HepG2 (cell line): ENCODE measurements at places on chromosomes 2 and 18.

DNA sequence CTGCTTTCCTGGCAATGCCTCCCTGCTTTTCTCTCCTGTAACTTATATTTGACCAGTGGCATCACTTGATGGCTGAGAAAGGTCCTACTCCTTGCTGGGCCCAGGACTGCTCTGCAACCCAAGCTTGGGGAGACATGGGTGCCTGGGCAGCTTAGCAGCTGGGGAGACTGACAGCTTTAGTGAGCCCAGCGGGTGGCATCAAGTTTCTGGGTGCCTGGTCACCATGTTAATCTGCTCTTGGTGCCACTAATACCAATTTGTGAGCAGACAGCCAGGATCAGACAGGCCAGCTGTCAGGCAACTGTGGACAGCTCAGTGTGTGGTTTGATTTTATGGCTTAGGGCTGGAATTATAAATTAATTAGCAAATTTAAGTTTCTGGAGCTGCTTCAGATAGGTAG lies 144.8 kb upstream of the GLI2 start:
- no peak for DNase-seq

GRCh38 chr2:159557437-159558034 lies 58.8 kb downstream of the BAZ2B start:
- peak; percentile 42 for DNase-seq

- no peak for DNase-seq
Observed at GRCh38 chr18:55634545-55634944, 46.6 kb upstream of the TCF4 start.

GRCh38 chr18:45004546-45005080 lies 323.9 kb downstream of the SETBP1 start:
- DNase-seq, result no peak

DNA sequence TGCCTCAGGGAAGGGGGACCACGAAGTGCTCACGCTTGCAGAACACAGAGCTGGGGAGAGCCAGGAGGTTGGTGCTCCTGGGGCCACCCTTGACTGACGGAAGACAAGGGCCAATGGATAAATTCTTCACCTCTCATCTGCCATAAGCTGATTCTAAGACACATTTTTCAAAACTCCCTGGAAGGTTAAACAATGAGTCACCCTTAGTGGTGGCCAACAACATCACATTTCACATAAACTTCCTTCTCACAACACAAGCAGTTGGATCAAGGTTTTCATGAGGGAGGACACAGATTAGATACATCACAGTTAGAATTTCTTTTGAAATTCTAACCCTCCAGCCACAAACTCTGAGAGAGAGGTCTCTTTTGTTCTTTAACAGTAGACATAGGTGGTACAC lies 713.6 kb upstream of the POU3F3 start:
- no peak for DNase-seq
